ENCODE measurements at places on chromosomes 5 and 9.
A peak's percentile ranks its signal among the peaks of the same experiment; 100 is the strongest.

GRCh38 chr5:107576736-107577393, 93.9 kb downstream of the EFNA5 start:
- DNase-seq, result peak; percentile 88

DNA sequence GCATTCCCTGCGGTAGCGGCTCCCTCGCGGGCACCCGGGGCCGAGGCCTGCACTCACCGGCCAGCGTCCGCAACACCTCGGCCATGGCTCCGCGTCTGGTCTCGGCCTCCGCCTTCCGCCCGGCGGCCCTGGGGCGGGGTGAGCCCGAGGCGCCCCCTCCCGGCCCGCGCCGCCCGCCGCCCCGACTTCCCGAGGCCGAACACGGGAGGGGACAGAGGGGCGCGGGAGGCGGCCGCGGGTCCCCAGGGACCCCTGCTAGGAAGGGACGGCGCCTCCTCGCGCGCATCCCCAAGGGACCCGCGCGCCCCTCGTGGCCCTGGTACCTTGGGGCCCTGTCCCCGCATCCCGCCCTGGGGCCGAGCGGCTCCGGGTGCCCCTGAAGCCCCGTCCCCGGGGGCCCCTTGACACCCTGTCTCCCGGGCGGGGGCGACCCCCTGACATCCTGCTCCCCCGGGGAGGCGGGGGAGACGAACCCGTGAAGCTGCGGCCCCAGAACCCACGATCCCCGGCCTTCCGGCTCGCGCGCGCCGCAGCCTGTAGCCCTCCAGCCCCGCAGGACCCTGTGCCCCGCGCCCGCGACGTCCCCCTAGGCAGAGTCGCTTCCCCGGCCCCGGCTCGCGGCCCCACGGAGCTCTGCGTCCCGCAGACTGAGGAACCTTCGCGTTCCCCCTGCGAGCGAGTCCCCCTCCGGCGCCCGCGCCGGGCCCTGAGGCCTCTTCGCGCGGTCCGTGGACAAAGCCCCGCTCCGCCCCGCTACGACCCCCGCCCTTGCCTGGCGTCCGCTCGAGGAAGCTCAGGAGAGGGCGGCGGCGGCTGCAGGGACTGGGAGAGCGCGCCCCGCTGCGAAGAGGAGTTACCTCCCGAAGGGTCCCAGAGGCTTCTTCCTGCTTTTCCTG, at the start of gene ABO:
TSS of gene ABO (minus strand) at position 97 of the 896 bp plus-strand sequence.
- peak; percentile 22 for DNase-seq

DNA sequence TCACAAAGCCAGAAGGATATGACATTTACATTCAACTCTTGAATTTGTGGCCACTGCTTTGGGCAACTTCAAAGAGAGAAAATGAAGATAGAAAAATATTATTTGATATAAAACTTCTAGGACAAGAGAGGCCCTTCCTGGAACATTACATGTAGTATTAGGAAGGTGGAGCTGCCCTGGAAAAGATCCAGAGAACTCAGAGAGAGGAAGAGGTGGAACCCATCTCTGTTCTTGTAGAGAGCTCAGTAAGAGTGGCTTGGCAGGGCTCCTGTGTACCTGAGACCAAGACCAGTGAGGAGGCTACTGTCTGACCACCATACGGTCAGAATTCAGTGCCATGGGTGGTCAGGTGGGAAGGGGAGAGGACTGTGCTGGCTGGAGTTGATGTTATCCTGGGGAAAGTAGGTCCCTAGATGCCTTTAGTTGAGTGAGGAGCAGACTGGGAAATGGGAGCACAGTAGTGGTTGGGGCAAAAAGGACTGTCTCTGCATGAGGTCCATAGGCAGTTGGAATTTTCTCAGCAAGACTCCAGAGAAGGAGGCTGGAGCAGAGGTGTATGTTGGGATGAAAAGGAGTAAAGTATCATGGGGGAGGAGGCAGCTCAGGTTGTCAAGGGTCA, 7.6 kb downstream of the TGFBI start:
- DNase-seq, result no peak

GRCh38 chr5:8773046-8773615, 772.7 kb downstream of the SEMA5A start:
- DNase-seq, result peak; percentile 51

- DNase-seq, result no peak
Observed at GRCh38 chr5:158699298-158699880, 400.3 kb downstream of the EBF1 start.

DNA sequence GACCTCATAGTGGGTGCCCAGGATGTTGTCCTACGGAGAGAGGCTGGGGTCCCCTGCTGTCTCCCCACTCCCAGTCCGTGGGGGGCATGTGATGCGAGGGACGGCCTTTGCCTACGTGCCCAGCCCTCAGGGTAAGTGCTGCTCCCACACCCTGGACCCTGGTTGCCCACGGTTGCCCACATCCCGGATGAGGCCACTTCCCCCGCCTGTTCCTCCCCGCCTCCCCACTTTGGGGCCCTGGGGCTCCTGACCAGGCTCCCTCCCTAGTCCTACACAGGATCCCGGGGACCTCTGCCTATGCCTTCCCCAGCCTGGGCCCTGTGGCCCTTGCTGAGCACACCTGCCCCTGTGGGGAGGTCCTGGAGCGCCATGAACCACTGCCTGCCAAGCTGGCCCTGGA, 1.5 kb downstream of the SLC34A1 start:
- DNase-seq, result no peak

Measured in NCI-H69 (cell line).